ENCODE measurements at places on chromosomes 16 and 17. TPM values are rescaled to one million over a fixed set of nuclear protein-coding genes. Genes with fewer than 3 reads are reported as not detected.

Gene C1QTNF8
- not detected for total RNA-seq

Gene ZNF423
- total RNA-seq: 22.5 TPM

Gene RAMP2
- total RNA-seq: 11.9 TPM

Gene SMIM36
- total RNA-seq: not detected

Gene ZNF469
- 4.4 TPM for total RNA-seq

Gene RRAD
- total RNA-seq: 23.3 TPM

Gene TERB1
- 0.41 TPM for total RNA-seq

Gene DNAAF8
- total RNA-seq: 0.41 TPM

Gene NPIPB6
- not detected for total RNA-seq

DNA sequence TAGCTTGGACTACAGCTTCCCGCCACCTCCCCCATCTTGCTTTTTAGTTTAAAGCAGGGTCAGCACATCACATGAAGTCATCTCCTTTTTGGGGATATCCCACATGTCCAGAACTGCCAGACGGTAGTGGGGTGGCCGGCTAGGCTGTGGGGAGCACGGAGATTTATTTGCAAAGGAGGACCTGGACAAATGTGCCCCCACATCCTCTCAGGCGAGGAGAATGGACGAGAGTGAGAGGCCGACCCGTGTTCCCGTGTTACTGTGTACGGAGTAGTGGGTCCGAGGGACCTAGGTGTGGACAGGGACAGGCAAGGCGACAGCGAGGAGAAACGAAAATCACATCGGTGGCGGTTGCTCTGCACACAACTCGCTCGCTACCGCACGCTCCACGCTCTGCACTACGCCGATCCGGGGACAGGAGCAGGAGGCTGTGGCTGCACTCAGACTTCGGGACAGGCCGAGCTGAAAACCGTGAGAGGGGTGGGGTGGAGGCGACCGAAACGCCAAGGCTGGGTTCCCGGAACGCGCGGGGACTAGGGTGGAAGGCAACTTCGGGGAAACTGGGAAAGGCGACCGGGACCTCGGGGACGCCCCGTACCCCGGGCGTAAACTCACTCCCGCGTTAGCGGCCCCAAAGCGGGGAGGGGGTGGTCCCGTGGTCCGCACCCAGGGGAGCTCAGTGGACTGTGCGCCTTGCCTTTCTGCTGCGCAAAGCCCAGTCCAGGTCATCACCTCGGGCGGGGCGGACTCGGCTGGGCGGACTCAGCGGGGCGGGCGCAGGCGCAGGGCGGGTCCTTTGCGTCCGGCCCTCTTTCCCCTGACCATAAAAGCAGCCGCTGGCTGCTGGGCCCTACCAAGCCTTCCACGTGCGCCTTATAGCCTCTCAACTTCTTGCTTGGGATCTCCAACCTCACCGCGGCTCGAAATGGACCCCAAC is at the start of gene MT1A:
Gene MT1A, plus strand, starts transcription at position 853 of the 937 bp plus-strand sequence. Its CDS starts 73 bp downstream, at position 926.
- peak; percentile 32 for DNase-seq

- no peak for DNase-seq
These were observed 43.1 kb downstream of the MAP2K6 start for GRCh38 chr17:69457603-69458002.

GRCh38 chr17:17754719-17755686 is 73.7 kb downstream of the RAI1 start:
- peak; percentile 59 for DNase-seq

DNA sequence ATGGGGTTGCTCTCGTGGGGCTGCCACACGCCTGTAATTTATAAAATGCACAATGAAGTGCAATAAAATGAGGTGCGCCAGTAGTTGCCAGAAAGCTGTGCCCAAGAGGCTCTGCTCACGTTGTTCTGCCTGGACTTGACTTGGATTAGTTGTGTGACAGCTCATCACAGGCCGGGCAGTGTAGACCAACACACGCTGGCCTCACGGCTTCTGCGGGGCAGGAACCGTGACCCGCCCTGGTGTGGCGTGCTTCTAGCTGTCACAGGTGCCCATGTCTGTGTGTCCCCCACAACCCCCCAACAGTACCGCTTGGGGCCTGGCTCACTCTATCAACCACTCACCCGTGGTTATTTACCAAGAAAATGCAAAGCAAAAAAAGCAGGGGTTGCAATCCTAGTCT is 112.2 kb upstream of the ZNF750 start:
- no peak for DNase-seq

GRCh38 chr17:14775731-14776492 is 475.0 kb downstream of the HS3ST3B1 start:
- no peak for DNase-seq

DNA sequence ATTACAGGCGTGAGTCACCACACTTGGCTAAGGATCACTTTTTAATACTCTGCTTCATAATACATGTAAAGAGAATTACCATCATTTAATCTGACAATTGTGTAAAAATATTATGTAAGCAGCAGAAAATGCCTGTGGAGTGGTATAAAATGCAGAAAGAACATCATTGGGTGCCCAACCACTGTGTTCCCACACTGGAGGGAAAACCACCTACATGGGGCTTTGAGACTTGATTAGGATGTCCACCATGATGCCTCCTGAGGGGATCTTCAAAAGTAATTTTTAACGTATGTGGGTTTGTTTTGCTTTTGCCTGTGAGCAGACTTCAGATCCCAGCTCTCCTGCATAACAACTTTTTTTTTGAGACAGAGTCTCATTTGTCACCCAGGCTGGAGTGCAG is 18.8 kb downstream of the CFAP97D1 start:
- no peak for DNase-seq

- no peak for DNase-seq
These were observed 27.7 kb upstream of the CRHR1 start for GRCh38 chr17:45756266-45756991.

DNA sequence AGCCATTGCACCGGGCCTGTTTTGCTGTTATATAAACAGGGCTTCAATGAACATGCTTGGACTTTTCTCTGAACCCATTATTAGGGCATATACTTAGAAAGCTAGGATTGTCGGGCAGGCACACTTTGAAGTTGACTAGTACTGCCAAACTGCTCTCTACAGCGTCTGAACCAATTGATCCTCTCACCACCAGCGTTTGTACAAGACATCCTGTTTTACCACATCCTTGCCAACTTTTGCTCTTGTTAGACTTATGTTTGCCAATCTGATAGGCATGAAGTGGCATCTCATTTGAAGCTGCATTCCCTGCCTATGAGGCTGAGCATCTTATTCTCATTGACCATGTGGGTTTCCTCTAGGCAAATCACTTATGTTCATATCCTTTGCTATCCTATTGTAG is 7.4 kb upstream of the PPP1R9B start:
- no peak for DNase-seq

- DNase-seq: no peak
These were observed 30.2 kb downstream of the WNT3 start for GRCh38 chr17:46788300-46788699.

DNA sequence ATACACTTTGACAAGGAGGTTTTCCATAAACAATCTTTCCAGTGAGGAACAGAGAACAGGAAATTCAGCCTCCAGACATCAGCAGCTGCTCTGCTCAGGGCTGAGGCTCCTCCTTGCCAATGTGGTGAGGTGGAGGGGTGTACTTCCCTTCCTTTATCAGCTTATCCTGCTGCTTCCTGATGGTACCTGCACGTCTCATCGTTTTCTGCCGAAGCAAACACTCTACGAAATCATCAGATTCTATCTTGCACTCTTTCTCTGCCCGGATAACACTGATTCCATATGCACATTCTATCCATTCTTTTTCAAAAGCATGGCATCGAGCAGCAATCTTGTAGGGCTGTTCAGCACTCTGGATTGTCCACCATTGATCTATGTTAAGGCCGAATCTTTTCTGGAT is 15.4 kb upstream of the SEZ6 start:
- DNase-seq: no peak

DNA sequence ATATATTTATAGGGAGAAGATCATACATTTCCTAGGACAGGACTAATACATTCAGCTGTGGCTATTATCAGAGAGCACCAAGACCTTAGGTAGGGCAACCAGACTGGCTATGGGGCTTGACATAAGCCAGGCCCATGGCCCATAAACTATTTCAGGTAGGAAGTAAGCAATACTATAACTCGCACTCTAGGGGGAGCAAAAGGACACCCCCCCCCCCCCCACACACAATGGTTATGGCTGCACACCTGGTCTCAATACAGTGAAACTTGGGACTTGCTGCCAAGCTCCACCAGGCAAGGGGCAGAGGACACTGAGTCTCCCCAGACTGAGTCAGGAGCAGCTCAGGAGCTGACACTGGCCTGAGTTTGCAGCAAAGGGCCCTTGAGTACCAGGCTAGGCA is 348.9 kb upstream of the ASIC2 start:
- DNase-seq: no peak

- DNase-seq: no peak
These were observed 45.7 kb downstream of the AATF start for GRCh38 chr17:36994438-36994837.

DNA sequence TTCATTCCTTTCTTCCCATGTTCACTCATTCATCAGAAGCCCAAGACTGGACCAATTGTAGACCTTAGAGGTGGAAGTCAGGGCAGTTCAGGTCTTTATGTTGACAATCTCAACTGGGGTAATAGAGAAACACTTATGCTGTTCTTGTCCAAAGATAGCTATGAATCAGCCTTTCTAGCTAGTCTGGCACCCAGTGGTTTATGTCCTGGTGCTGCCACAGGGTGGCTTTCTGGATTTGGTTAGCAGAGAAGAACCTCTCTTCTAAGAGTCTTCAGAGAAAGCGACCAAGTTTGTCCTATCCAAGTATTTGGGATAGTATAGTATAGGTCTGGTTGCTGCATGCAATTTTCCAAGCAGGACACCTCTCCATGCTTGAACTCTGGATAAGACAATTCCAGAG is 83.3 kb downstream of the NOG start:
- no peak for DNase-seq

DNA sequence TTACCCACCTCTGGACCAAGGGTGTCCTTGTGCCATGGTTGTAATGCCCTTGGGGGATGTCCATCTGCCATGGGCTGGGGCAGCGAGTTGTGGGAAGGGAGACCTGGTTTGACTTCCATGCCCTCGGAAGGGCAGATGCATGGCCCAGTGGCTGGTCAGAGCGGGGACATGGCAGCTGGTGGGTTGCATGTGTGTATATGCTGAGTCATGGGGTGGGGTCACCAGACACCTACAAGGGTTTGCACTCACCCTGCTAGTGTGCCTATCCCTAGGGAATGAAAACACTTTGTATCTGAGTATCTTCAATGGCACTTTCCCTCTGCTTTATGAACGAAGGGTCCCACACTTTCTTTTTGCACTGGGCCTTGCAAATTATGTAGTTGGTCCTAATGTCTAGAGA is 10.6 kb upstream of the HNF1B start:
- DNase-seq: no peak

- no peak for DNase-seq
These were observed 17.3 kb upstream of the C16orf74 start for GRCh38 chr16:85768199-85768598.

- peak; percentile 65 for DNase-seq
These were observed 141.0 kb upstream of the CIBAR2 start for GRCh38 chr16:85253084-85253941.

GRCh38 chr17:77445760-77446532 is 305.2 kb downstream of the SEC14L1 start:
- no peak for DNase-seq

GRCh38 chr16:80852261-80852872 is 48.0 kb upstream of the CDYL2 start:
- peak; percentile 2 for DNase-seq

- peak; percentile 68 for DNase-seq
These were observed 4.3 kb upstream of the ATP1B2 start for GRCh38 chr17:7646457-7646856.

DNA sequence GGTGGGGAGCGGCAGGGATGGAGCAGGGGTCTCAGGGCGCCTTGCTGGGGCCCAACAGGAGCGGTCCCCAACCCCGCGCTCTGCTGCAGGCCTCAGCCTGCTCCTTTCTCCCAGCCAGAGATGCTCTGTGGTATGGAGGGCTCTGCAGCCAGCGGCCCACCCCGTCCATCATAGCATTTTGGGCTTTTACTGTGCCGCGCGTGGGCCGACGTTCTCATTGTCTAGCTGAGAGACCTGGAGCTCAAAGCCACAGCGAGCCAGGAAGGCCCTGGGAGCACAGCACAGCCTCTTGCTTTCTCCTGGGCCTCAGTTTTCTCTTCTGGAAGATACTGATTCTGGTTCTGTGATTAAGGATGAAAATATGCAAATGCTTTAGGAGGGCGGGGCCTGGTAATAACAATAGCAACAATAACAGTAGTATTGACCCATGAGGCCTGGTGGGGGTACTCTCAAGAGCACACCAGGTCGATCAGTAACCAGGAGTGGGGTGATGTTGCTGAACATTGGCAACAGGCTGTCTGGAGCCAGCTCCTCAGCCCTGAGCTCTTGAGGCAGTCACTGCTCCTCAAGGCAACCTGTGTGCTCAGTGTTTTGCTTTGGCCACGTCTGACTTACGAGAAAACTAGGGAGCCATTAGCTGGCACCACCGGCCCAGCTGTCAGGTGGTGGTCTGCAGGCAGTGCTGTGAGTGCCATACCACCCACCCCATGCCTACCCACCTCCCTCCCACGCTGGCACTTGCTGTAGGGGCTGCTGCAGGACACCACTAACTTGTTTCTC is 1.1 kb upstream of the RASD1 start:
- DNase-seq: no peak

- DNase-seq: no peak
These were observed 7.0 kb upstream of the RNF157 start for GRCh38 chr17:76247304-76247703.

DNA sequence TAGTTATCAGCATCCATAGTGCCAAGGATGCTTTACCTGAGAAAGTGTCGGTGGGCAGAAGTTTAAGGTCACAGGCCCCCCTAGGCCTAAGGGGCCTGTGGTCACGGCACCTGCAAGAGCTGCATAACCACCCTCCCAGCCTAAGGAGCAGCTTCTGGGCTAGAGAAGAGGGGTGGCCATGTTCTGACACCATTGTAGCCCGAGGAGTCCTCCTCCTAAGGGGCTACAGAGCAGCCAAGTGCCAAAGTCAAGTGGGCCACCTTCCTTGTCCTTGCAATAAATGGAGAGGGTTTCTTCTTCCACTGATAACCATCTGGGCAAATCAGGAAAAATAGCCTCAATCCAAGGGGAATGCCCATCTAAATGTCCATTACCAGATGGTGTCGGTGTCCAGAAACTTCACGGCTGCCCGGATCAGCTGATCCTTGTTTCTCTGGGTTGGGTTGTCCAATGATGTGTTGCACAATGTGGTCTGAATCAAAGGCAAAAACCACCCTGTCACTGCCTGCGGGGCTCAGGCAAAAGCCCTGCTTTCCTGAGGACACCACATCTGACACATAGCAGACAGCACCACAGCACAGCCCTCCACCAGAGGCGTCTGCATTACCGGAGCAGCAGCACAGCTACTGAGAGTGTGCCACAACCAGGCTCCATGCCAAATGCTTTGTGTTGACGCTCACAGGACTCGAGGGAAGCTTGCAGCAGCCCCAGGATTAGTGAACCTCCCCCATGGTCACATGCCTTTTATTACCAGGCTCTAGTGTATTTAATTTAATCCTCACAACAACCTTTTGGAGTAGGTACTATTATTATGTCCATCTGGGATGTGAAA is 12.8 kb downstream of the ATPAF2 start:
- DNase-seq: no peak

DNA sequence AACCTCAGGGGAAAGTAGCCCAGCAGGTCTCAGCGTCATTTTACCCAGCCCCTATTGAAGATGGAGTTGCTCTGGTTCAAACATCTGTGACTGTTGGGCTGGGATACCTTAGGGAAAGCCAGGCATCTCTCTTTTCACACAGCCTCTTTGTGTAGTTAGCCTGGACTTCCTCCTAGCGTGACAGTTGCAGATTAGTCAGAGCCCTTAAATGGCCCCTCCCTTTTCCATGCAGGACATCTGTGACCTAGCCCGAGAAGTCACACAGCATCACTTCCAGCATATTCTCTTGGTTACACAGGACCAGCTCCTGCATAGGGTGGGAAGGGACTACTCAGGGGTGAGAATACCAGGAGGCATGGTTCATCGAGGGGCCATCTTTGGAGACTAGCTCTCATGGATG is 375.0 kb upstream of the RBFOX1 start:
- DNase-seq: peak; percentile 16

Data from tongue (tissue), 3 donors.